Hippocampal formation (tissue), 2 donors: ENCODE measurements at places on chromosomes 4 and X.

- no peak for DNase-seq
Measured at GRCh38 chrX:125894947-125895346, 271.1 kb downstream of the DCAF12L2 start.

GRCh38 chr4:8438743-8439142 lies 1.8 kb downstream of the ACOX3 start:
- DNase-seq = no peak

DNA sequence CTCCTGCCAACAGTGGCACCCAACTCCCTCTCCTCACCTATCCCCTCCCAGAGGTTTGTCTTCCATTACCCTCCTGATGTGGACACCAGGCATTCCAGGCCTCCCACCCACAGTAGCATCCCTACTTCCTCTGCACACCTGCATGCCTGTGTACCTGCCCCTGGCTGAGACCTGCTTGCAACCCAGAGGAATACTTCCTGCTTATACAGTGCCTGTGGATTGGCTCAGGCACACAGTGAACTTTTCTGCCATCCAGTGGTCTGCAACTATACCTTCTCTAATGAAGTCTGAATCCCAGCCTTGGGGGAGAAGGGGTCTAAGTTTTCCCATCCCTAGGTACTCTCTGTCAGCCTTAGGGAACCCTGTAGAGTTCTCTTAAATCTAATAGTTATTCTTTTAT lies 169.9 kb downstream of the IQCM start:
- DNase-seq = no peak

GRCh38 chr4:109648266-109648996 lies 54.8 kb downstream of the CASP6 start:
- DNase-seq = no peak

GRCh38 chr4:53608649-53609048 lies 17.4 kb upstream of the LNX1 start:
- no peak for DNase-seq

DNA sequence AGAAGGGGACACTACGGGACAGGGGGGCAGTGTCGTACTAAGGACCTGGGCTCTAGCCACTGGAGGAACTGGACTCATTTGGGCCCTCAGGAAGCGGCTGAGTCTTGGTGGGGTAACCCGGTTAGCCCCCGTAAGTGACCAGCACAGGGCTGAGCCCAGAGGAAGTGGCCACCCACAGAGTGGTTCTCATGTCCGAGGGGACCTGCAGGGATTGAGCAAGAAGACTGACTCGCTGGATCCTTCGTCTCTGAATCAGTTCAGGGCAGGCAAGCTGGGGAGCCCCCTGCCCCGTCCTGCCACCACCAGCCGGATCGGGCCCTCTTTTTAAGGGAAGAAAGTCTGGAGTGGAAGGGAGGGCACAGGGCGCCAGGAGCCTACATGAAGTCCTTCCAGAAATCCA lies 719 bp upstream of the BGN start:
- no peak for DNase-seq

GRCh38 chr4:10026485-10026884 lies 5.2 kb upstream of the SLC2A9 start:
- DNase-seq = no peak

DNA sequence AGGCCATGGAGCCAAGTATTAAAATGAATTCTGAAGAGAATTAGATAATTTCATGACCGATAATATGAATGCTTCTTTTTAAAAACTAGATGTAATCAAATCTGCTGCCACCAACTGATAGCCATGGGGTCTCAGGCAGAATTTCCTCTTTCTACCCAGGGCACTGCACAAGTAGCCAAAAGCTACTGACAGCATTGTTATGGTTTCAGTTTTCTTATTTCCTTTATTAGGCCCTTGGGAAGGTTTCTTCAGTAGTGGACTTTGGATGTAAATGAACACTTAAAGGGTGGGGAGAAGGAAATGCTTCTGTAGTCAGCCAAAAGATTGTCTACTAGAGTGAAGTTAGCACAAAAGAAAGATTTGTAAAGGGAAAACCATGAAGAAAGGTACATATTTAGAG lies 686.0 kb downstream of the ADGRL3 start:
- DNase-seq = no peak

- peak; percentile 59 for DNase-seq
Measured at GRCh38 chr4:37685823-37686372, 278 bp downstream of the RELL1 start.

DNA sequence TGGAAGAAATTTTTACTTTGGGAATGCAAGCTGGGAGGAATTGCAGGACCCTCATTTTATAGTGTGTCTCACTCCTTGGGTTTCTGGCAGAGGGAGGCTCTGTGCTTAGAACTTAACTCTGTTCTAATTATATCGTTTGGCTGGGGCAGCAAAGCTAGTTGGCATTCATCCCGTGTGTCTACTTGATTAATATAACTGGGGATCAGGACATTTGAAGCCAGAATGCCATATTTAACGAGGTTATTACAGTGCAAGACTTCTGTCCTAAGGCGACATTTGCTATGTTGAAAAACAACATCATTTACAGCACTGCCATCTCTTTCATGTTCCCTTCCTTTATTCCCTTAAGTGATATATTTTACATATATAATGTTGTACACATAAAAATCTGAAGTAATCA lies 179.1 kb upstream of the TBC1D9 start:
- no peak for DNase-seq

- DNase-seq = peak; percentile 22
Measured at GRCh38 chr4:18022572-18023050, 1.1 kb upstream of the LCORL start.

GRCh38 chrX:153635788-153636668 lies 11.0 kb upstream of the DUSP9 start:
- no peak for DNase-seq

- DNase-seq = no peak
Measured at GRCh38 chr4:87633243-87633642, 16.8 kb upstream of the DMP1 start.

DNA sequence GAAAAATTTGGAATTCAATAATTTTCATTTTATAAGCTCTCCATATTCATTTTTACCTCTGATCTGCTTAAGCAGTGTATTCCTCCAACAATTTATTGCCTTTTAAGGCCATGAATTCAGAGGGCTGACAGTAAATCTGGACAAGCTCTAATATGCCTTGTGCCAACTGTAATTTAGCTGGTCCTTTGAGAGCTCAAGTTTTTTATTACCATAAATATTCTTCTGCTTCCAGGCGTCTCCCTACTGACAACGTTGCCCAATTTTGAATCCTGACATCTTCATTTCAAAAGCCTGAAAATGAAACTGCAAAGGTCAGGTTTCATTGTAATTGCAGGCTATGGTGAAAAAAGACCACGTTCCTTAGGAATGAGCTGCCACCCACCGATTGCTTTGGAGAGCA lies 95.8 kb upstream of the GEMIN8 start:
- DNase-seq = no peak

GRCh38 chrX:123964156-123964834 lies 2.8 kb downstream of the STAG2 start:
- DNase-seq = no peak

DNA sequence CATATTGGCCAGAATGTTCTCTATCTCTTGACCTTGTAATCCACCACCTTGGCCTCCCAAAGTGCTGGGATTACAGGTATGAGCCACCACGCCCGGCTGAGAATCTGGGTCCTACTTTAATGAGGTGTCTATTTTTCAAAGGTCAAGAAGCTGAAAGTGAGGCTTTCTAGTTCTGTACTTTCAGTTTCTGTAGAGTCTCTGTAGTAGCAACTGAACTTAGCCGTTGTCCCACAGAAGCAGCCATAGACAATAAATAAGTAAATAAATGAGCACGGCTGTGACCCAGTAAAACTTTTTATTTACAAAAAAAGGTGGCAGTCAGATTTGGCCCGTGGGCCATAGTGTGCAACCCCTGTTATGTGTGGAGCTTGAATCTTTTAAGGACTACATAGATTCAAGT lies 92.0 kb downstream of the FNIP2 start:
- DNase-seq = no peak

- no peak for DNase-seq
Measured at GRCh38 chrX:66046612-66047235, 6.8 kb upstream of the VSIG4 start.

- DNase-seq = no peak
Measured at GRCh38 chr4:119118397-119118796, 17.2 kb upstream of the MYOZ2 start.

DNA sequence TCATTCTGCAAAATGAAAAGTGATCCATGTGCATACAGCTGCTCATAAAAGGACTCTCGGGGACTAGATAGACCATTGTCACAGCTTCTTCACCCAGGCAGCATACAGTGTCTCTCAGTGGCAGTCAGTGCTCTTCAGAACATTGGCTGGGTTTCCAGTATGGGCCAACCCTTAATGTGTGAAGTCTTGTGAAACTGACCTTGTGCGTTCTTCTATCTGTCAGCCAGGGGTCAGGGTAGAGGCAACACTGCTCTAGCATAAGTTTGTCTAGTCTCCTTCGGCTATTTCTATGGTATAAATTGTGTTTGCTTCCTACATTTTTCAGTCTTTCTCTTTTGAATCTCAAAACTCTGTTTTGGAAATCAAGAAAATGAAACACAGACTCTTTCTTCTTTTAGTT lies 37.0 kb upstream of the SMIM31 start:
- DNase-seq = no peak

DNA sequence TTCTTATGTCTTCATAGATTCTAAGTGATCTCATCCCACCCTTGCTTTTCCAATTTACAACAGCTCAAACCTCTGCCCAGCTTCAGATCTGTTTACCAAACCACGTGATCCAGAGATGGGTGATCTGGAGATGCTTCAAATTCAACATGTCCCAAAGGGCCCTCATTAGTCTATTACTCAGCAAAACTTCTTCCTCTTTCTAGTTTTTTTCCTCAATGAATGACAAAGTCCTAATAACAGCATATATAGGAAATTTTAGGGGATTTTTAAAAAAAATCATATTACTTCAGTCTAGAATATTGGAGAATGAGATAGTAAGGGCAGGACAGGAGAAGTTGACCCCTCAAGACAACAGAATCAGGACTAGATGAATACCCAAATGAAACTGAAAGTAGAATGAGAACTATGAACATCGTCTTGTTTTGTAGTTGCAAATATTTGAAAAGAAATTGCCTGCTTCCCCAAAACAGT lies 127.1 kb downstream of the CFAP299 start:
- DNase-seq = no peak

DNA sequence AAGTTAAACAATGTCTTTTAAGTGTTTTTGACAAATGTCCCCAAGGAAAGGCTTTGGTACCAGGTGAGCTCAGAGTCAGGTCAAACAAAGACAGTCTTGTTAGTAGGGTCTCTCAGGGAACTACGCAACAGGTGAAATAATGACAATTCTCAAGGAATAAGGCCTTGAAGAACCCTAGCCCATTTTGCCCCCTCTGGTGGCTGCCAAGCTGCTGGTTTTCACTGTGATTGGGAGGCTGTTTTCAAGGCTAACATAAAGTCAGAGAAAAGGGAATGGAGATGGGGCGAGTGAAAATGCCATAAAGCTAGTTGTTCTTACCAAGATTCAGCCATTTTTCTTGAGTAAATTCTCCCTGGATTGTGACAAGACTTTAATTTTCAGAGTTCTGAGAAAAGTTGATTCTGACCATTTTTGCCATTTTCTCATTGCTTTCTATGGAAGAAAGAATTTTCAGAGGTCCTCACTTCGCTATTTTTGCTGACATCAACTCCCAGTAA lies 58.7 kb downstream of the RWDD4 start:
- no peak for DNase-seq

DNA sequence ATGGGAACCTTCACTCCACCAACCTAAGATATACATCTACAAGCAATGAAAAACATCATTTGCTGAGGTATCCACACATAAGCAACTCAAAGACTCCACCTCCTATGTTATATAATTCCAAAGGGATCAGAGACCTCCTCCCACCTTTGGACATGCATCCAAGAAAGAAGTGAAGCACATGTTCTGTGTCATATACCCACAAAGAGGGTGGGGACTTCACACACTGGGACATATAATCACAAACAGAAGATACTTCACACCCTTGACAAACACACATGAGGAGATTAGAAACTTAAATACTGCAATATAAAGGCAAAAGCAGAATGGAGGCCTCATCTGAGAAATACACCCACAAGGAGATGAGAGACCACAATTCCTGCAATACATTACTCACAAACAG lies 25.4 kb downstream of the SUV39H1 start:
- no peak for DNase-seq

GRCh38 chrX:149541521-149542047 lies 772 bp downstream of the EOLA1 start:
- DNase-seq = no peak

- no peak for DNase-seq
Measured at GRCh38 chrX:37445182-37445581, 96.0 kb downstream of the PRRG1 start.

DNA sequence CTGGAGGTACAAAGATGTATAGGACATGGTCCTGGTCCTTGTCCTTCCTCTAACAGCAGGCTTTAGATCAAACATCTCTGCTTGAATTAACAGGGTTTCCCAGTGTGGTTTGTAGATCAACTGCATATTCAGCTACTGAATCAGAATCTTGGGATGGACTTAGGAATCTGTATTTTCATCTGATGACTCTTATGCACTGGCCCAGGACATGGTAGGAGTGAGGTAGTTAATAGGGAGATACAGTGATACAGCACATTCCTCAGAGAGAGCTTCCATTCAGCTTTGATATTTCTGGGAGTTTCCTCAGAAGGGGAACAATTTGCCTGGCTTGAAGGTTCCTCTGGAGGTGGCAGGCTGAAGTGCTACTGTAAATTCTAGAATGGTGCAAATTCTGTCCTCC lies 203.1 kb downstream of the LARP7 start:
- DNase-seq = no peak

- no peak for DNase-seq
Measured at GRCh38 chr4:10584042-10584441, 100.5 kb downstream of the CLNK start.

DNA sequence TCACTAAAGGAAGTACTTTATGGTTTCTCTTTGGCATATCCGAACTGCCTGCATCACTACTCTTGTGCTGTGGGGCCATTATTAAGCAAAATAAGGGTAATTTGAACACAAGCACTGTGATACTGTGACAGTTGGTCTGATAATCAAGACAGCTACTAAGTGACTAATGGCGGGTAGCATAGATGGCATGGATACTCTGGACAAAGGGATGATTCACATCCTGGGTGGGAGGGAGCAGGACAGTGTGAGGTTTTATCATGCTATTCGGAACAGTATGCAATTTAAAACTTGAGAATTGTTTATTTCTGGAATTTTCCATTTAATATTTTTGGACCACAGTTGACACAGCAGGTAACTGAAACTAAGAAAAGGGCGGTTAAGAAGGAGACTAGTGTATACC lies 52.6 kb upstream of the CITED1 start:
- DNase-seq = no peak

DNA sequence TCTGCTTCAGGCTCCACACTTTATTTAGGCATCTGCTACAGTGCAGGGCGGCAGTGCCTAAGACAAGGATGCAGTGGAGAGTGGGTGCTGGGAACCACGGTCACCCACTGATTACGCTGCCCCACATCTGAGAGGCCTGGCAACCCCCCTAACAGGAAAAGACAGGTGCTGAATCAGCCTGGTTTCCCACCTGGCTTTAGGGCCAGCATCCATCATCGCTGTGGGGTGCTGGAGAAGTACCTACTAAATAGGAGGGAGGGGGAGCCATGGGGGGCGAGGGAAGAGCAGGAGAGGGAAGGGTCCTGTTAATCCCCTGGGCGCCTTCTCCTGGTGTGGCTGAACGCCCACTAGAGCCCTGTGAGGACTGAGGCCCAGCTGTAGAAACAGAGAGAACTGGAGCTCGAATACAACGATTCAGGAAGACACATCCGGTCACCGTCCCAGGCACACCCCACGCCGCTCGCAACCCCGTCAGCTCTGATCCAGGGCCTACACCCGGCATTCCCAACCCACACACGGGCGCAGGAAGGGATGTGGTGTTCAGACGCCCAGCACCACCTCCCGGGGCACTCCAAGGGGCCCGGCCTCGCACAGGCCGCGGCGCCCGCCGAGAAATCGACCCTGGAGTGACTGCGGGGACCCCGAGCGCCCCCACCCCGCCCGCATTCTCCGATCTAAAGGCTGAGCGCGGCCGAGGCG lies 554 bp downstream of the DCTD start:
- DNase-seq = peak; percentile 19
